Tongue (tissue), 3 donors: ENCODE measurements at places on chromosomes 7 and 10. TPM values are rescaled to one million over a fixed set of nuclear protein-coding genes. Genes with fewer than 3 reads are reported as not detected.

The TLX1 gene
- 1.3 TPM for total RNA-seq

The ELMO1 gene
- total RNA-seq: 59.9 TPM

The PYROXD2 gene
- 4.5 TPM for total RNA-seq

The ATOH7 gene
- 0.82 TPM for total RNA-seq

The SPDYE9 gene
- not detected for total RNA-seq

DNA sequence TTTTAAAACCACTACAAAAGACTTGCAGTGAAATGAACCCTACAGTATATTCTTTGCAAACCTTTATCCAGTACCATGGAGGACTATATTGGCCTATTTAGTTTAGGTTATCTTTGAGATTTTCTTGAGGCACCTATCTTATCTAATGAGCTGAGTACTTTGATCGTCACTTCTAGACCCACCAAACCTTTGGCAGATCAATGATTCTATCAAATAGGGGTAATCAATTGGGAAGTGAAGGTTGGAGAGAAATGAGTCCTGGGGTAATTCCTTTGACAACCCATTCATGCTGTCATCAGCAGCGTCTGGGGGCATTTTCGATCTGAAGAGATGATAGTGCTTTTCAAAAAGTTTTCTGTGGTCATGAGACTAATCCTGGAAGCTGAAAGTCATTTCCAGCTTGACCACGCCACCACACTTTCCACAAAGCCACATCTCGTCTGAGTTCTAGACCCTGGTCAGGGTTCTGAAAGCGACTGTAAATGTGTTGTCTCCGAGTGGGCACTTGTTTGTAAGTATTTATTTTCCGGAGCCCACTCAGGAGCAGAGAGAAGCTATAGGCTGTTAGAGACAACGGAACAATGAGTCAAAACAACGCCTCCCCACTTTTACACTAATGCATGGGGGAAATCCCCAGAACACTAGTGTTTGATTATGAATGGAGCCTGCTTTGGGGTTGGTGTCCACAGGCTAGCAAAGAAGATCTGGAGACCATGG is 4.8 kb downstream of the EGR2 start:
- DNase-seq: no peak

DNA sequence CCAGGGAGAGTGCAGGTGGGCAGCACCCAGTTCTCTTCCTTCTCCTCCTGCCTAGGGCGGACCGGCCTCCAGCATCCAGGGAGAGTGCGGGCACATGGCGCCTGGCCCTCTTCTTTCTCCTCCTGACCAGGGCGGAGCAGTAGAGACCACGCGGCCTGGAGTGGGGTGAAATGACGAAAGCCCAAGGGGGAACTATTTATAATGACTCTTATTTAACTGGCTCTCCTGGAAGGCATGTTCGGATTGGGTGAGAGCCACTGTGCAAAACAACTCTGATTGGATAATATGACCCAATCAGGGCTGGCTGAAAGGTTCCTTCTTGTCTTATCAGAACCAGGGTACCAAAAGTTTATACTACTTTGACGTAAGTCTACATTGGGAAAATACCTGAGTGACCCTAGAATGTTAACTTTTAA is 63.1 kb downstream of the ZNF37A start:
- no peak for DNase-seq

GRCh38 chr7:71905821-71906220 is 506.3 kb downstream of the CALN1 start:
- no peak for DNase-seq

GRCh38 chr10:36494371-36494770 is 631.0 kb upstream of the ANKRD30A start:
- DNase-seq: peak; percentile 41

DNA sequence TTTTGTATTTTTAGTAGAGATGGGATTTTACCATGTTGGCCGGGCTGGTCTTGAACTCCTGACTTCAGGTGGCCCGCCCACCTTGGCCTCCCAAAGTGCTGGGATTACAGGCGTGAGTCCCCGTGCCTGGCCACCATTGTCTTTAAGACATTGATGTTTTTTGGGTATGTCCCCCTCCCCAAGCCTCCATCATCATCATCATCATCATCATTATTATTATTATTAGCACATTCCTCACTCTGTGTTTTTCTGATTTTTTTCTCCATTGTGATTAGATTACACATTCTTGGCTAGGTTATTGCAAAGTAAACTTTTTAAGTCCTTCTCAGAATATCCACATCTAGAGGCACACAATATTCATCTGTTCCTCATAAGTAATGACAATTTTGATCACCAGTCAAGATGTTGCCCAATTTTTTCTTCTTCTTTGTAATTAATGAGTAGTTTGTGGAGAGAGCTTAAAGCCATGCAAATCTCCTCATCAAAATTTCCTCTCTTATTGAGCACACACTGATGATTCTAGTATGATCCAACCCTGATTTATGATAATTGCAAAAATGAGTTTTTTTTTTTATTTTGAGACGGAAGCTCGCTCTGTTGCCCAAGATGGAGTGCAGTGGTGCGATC is 47.5 kb downstream of the EPC1 start:
- no peak for DNase-seq

GRCh38 chr10:133042816-133043215 is 44.9 kb upstream of the ADGRA1 start:
- no peak for DNase-seq

DNA sequence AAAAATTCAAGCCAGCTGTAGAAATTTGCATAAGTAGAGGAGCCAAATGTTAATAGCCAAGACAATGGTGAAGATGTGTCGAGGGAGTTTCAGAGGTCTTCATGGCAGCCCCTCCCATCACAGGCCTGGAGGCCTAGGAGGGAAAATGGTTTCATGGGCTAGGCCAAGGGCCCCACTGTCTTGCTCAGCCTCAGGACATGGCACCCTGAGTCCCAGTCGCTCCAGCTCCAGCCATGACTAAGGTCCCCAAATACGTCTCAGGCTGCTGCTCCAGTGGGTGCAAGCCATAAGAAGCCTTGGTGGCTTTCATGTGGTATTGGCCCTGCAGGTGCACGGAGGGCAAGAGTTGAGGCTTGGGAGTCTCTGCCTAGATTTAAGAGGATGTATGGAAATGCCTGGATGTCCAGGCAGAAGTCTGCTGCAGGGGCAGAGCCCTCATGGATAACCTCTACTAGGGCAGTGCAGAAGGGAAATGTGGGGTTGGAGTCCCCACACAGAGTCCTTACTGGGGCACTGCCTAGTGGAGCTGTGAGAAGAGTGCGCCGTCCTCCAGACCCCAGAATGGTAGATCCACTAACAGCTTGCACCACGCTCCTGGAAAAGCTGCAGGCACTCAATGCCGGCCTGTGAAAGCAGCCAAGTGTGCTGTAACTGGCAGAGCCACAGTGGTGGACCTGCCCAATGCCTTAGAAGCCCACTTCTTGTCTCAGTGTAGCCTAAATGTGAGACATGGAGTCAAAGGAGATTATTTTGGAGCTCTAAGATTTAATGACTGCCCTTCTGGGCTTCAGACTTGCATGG is 19.2 kb downstream of the TBATA start:
- no peak for DNase-seq

DNA sequence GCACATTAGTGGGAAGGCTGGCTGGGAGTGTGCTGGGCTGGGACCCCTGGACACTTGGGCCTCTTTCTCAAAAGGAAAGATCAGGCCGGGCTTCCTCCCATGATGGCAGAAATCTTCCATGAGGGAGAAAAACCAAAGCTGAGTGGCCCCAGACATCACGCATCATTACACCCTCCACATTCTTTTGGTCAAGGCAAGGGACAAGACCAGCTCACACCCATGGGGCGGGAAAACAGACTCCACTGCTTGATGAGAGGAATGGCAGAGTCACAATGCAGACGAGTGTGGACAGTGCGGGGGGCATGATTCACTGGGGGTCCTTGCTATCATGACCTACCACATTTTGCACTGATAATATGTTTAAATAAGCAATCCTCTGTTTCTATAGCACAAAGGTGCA is 73.3 kb downstream of the CREB3L2 start:
- no peak for DNase-seq

GRCh38 chr10:308572-309085 is 173.4 kb downstream of the ZMYND11 start:
- DNase-seq: no peak

GRCh38 chr7:73433924-73434700 is 534 bp downstream of the FZD9 start:
- no peak for DNase-seq

- no peak for DNase-seq
Observed at GRCh38 chr10:68492118-68492517, 20.3 kb upstream of the DNA2 start.
